ENCODE measurements at places on chromosomes 12 and 14. TPM values are rescaled to one million over a fixed set of nuclear protein-coding genes. Genes with fewer than 3 reads are reported as not detected.

GRCh38 chr14:64209444-64210131 lies 84.6 kb downstream of the ESR2 start:
- no peak overlapping the region for H3K27ac ChIP-seq
- H3K36me3 ChIP-seq: no peaks in the 10 kb centered on the region
- no peaks in the 10 kb centered on the region for H3K4me1 ChIP-seq
- no peak for DNase-seq
- H3K4me3 ChIP-seq: no peak overlapping the region
- no peaks in the 10 kb centered on the region for H3K27me3 ChIP-seq

DNA sequence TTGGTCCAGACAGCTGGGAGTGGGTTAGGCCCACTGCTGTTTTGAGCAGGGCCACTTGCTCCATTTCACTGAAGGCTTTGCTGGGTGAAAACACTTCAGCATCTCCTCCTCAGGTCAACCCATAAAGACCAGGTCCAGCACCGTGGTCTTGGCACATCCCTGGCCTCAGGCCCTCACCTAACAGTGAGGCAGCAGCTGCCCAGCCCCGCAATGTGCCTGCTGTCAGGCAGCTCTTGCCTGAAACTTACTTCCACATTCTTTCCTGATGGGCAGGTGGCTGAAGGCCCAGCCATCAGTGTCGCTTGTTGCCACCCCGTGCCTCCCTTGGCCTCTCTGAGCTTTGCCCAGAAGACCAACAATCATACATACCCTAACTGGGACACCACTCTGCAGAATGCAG lies 54.4 kb downstream of the ANAPC7 start:
- no peaks in the 10 kb centered on the region for H3K4me1 ChIP-seq
- H3K4me3 ChIP-seq: no peak overlapping the region
- peaks cover 64% of the 10 kb centered on the region for H3K36me3 ChIP-seq
- no peak overlapping the region for H3K27ac ChIP-seq
- no peaks in the 10 kb centered on the region for H3K27me3 ChIP-seq
- DNase-seq: no peak

DNA sequence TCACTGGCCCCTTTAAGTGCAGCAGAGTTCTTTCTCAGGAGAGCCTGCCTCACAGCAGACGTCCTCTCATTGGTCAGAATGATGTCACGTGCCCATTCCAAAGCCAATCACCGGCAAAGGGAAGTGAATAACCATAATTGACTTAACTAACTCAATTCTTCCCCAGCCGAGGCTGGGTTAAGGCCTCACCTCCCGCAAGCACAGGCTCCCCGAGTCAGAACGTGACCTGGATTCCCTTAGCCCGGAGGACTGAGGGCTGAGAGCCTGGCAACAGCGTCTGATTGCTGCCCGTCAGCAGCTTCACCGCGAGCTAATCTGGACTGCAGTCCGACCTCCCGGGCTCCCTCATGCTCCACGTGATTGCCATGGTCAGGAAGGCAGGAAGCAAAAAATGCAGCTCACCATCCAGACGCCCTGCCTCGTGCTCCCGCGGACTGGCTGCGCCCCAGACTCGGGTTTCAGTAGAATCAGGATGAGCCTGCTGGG lies 92.1 kb upstream of the FZD10 start:
- H3K4me3 ChIP-seq: no peak overlapping the region
- no peak for DNase-seq
- H3K27me3 ChIP-seq: no peaks in the 10 kb centered on the region
- no peak overlapping the region for H3K27ac ChIP-seq
- no peaks in the 10 kb centered on the region for H3K4me1 ChIP-seq

DNA sequence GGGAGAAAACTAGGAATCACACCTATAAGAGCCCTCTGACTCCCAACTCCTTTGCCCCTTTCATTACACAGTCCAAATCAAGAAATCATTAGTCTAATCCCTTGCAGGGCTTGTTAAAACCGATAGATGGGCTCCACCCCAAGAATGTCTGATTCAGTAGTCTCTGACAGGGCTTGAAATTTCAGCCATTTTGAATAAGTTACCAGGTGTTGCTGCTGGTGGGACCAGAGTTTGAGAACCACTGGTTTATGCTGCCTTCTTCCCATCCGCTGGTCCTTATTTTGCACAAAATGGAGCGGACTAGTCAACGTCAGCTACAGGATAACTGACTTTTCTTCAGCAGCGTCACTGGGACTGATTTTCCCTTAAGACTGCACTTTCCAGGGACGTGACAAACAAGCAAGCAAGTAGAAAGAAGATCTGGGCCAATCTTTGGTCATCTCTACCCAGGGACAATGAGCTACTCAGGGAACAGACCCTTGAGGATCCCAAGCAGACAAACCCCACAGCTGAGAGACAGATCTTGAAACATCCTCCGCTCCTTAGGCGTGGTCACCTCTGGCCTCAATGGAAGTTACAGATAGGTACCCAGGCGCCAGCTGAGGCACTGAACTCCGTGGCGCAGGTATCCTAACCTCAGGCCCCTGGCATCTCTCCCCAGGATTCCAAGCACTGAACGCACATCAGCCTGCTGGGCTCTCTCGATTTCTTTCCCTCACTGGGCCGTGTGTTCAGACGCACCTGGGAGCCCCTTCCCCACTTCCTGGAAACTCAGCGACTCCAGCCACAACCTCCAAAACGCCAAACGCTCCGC lies 900 bp downstream of the KCTD10 start:
- DNase-seq: no peak
- peaks cover 24% of the 10 kb centered on the region for H3K4me1 ChIP-seq
- H3K27ac ChIP-seq: peak overlapping the region; percentile 100

- peak overlapping the region; percentile 98 for H3K27ac ChIP-seq
- H3K4me3 ChIP-seq: peak overlapping the region; percentile 8
- peak; percentile 55 for DNase-seq
- peaks cover 4% of the 10 kb centered on the region for H3K36me3 ChIP-seq
- H3K4me1 ChIP-seq: peaks cover 76% of the 10 kb centered on the region
These were observed 71.7 kb downstream of the HMGA2 start for GRCh38 chr12:65895759-65896656.

DNA sequence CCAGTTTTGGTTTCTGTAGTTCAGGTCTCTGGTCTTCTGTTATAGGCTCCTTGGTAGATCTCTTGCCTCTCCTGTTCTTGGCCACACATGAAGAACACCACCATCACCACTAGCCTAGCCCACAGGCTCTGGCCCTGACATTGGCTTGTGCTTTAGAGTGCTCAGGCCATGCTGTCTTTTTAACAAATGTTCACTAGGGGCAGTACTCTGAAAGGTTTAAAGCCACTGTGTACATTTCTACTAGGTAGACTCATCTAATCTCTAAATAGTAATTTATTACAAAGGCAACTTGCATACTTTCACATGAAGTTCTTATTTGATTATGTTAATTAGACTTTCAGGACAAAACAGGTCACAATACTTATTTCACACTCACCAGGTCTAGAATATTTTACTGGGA lies 38.3 kb downstream of the PDE6H start:
- H3K4me3 ChIP-seq: no peak overlapping the region
- no peaks in the 10 kb centered on the region for H3K36me3 ChIP-seq
- H3K27ac ChIP-seq: no peak overlapping the region
- no peak for DNase-seq
- no peaks in the 10 kb centered on the region for H3K4me1 ChIP-seq

GRCh38 chr14:98230411-98230810 lies 1041.6 kb downstream of the BCL11B start:
- DNase-seq: no peak
- peaks cover 6% of the 10 kb centered on the region for H3K4me1 ChIP-seq
- no peak overlapping the region for H3K27ac ChIP-seq
- H3K27me3 ChIP-seq: no peaks in the 10 kb centered on the region
- H3K36me3 ChIP-seq: no peaks in the 10 kb centered on the region

The TSPAN11 gene
- 9.5 TPM for total RNA-seq

DNA sequence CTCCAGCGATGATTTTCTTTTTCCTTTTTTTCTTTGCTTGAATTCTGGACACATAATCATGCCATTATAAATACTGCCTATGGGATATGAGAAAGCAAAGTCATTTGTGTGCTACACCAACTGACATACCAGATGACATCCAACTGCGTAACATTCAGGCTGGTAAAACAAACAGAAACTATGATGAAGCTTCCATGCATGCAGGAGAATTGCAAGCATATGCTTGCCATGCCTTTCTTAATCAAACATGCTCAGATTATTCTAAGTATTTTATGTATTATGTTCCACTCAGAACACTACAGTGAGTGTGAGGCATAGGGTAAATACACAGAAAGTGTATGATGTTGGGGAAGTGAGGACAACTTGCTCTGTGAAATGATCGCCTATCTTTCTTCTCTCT lies 97.4 kb downstream of the C12orf50 start:
- no peak overlapping the region for H3K4me3 ChIP-seq
- DNase-seq: peak; percentile 41
- no peaks in the 10 kb centered on the region for H3K36me3 ChIP-seq
- no peaks in the 10 kb centered on the region for H3K27me3 ChIP-seq

GRCh38 chr12:92402415-92402814 lies 256.8 kb upstream of the BTG1 start:
- H3K27me3 ChIP-seq: no peaks in the 10 kb centered on the region
- no peak for DNase-seq
- H3K27ac ChIP-seq: no peak overlapping the region
- no peaks in the 10 kb centered on the region for H3K36me3 ChIP-seq

DNA sequence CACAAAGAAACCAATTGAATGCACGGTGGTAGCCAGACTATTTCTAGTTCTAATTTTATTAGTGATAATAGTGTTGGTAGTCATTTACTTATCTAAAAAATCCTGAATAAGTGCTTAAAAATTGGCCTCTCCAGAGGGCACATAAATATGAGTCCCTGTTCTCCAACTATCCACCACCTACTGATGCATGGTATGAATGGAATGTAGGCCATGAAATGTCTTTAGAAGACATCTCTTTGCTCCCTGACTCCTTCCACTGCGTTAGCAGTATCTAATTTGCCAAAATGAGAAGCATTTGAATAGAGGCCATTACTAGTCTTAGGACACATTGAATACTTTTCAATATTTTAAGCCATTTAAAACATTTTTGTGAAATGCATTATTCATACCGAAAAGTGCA lies 261.7 kb downstream of the LRFN5 start:
- no peaks in the 10 kb centered on the region for H3K36me3 ChIP-seq
- H3K27ac ChIP-seq: no peak overlapping the region
- H3K4me1 ChIP-seq: no peaks in the 10 kb centered on the region
- peak; percentile 12 for DNase-seq

The CFAP251 gene
- 4.7 TPM for total RNA-seq

GRCh38 chr12:71442567-71442931 lies 3.0 kb downstream of the LGR5 start:
- DNase-seq: no peak
- H3K36me3 ChIP-seq: no peaks in the 10 kb centered on the region
- H3K4me3 ChIP-seq: no peak overlapping the region
- peaks cover 63% of the 10 kb centered on the region for H3K27me3 ChIP-seq
- H3K4me1 ChIP-seq: peaks cover 21% of the 10 kb centered on the region

The KLRF1 gene
- total RNA-seq: not detected

The SOX5 gene
- 14.1 TPM for total RNA-seq

GRCh38 chr14:93984070-93984469 lies 7.7 kb upstream of the ASB2 start:
- H3K27ac ChIP-seq: no peak overlapping the region
- no peak overlapping the region for H3K4me3 ChIP-seq
- peak; percentile 52 for DNase-seq
- H3K27me3 ChIP-seq: peaks cover 3% of the 10 kb centered on the region
- H3K4me1 ChIP-seq: peaks cover 26% of the 10 kb centered on the region

The EFCAB11 gene
- 7.5 TPM for total RNA-seq

- H3K36me3 ChIP-seq: no peaks in the 10 kb centered on the region
- H3K27me3 ChIP-seq: no peaks in the 10 kb centered on the region
- no peak overlapping the region for H3K27ac ChIP-seq
- H3K4me3 ChIP-seq: no peak overlapping the region
- DNase-seq: no peak
These were observed 21.4 kb upstream of the ATP2B1 start for GRCh38 chr12:89729946-89730459.

The STXBP6 gene
- total RNA-seq: 27.1 TPM

- no peak for DNase-seq
- H3K4me1 ChIP-seq: no peaks in the 10 kb centered on the region
- H3K27me3 ChIP-seq: no peaks in the 10 kb centered on the region
- H3K4me3 ChIP-seq: no peak overlapping the region
These were observed 24.2 kb downstream of the GOLGA3 start for GRCh38 chr12:132804426-132804861.

The DAO gene
- not detected for total RNA-seq

DNA sequence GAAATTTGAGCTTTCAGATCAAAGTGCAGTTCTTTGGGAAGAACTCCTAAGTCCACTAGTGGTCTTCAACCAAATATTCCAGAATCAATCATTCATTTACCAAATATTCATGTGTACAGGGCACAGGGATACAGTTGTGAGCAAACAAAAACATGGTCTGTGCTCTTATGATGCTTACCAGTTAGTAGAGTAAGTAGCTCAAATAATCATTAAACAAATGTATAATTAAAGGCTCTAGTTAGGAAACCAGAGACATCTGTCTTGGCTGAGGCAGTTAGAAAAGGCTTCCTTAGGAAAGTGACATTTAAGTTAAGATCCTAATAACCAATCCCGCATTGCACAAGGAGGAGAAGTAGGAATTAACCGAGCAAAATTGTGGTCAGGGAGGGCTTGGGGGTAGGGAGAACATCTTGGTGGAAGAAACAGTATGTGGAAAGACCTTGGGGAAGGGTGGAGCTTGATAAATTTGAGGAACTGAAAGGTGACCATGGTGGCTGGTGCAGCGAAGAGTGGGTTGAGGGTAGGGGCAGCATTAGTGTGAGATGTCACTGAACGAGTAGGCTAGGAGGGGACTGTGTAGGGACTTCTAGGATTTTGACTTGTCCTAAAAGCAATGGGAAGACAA lies 40.0 kb downstream of the PEBP1 start:
- H3K27me3 ChIP-seq: no peaks in the 10 kb centered on the region
- DNase-seq: no peak
- no peak overlapping the region for H3K27ac ChIP-seq
- H3K4me1 ChIP-seq: no peaks in the 10 kb centered on the region
- H3K36me3 ChIP-seq: peaks cover 38% of the 10 kb centered on the region
- H3K4me3 ChIP-seq: no peak overlapping the region

DNA sequence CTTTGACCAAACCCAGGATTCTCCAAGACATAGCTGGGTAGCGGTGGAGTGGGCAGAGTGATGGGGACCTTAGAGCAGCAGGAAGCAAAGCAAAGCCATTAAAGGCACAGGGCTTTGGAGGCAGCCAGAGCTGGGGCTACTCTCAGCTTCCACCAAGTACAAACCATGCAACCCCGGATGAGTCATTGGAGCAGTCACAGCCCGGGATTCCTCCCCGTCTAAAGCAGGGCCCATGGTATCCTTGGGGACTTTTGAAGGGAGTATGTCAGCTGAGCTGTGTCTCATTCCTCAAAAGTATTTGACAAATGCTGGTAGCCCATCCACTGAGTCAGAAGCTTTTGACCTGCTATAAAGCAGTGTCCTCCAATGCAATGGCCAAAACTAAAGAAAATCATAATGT lies 9.7 kb upstream of the IFI27 start:
- H3K27me3 ChIP-seq: no peaks in the 10 kb centered on the region
- peak; percentile 65 for DNase-seq
- peak overlapping the region; percentile 20 for H3K27ac ChIP-seq
- no peak overlapping the region for H3K4me3 ChIP-seq
